ENCODE measurements at places on chromosomes 7 and 10.

DNA sequence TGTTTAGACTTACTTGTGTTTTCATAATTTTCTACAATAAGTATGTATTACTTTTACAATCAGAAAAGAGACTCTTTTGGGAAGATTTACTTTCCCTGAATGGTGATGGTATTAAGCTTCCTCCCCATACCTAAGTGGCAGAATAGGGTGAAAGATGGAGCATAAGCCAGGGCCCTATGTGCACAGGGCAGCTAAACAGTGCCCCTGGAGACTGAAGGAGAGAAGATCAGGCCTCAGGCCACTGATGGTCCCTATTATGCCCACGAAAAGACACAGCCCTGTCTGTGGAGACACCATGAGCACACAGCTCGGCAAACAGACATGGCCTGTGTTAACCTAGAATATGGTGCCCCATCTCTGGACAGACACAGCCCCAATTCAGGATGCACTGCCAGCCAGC is 139.4 kb downstream of the OAT start:
- ATAC-seq, result no peak

DNA sequence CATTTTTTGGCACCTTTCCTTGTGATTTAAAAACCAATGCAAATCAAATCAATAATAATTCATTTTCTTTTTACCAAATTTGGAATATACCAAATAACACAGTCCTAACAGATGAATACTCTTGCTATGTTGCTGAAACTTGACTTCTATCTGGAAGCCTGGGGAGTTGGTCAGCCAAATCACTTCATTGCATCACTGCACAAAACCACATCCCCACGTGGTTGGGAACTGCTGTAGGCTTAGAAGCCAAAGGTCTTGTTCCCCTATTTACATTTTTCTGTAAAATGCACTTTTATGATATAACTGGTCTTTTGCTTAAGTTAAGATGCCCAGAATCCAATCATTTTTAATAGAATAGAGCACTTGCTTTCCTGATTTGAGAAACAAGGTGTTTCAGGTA is 15.2 kb downstream of the GPR85 start:
- ATAC-seq, result no peak

- peak; percentile 70 for ATAC-seq
Observed at GRCh38 chr7:67462781-67463191, 466.2 kb downstream of the TYW1 start.

DNA sequence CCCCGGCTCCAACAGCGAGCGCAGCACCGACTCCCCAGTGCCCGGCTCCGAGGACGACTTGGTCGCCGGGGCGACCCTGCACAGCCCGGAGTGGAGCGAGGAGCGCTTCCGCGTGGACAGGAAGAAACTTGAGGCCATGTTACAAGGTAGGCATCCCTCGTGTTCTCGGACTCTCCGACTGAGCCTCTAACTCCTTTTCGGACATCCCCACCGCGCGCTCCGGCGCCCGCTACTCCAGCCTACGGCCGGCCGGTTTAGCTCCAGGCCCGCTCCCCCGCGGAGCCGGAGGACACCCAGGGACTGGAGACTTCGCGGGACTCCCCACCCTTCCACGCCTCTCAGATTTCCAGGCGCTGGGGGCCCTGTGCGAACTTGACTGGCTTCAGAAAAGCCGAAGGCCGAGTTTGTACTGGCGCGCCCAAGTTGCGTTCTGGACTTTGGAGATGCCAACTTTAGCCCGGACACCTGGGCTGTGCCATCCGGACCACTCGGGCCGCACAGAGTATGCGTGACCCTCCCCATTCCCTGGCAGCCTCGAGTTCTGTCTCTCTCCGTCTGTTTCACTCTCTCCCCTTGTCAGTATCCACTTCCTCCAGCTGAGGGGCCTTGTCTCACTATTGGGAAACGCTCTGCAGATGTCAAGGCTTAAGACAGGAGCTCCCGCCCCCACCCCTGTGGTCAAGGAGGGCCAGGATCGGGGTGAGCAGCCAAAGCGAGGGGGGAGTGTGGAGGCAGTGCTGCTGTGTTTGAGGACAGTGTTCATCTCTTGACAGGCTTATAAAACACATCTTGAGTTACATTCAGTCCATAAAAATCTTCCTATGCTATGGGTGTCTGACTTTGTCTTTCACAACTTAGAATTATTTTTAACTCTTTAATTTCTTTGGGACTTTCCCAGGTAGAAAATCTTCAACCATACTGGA is 777 bp downstream of the BICC1 start:
- peak; percentile 74 for ATAC-seq

DNA sequence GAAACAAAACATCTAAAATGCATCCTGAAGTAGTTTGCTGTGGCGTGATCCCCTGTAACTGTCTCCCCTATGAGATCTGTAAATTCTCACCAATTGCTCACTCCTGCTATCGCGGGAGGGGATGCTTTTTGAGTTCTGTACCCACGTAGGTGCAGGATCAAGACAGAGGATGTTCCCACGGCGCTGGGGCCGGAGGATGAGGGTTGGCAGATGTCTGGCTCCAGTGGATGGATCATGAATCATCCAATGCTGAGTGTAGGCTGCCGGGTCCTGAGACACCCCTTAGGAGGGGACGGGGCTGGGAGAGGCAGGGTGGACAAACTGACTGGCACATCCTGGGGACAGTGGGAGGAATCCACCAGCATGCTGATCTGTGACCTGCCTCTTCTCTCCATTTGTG is 224.4 kb downstream of the USP6NL start:
- no peak for ATAC-seq

GRCh38 chr10:33136271-33136670 is 178.2 kb upstream of the ITGB1 start:
- ATAC-seq, result no peak

DNA sequence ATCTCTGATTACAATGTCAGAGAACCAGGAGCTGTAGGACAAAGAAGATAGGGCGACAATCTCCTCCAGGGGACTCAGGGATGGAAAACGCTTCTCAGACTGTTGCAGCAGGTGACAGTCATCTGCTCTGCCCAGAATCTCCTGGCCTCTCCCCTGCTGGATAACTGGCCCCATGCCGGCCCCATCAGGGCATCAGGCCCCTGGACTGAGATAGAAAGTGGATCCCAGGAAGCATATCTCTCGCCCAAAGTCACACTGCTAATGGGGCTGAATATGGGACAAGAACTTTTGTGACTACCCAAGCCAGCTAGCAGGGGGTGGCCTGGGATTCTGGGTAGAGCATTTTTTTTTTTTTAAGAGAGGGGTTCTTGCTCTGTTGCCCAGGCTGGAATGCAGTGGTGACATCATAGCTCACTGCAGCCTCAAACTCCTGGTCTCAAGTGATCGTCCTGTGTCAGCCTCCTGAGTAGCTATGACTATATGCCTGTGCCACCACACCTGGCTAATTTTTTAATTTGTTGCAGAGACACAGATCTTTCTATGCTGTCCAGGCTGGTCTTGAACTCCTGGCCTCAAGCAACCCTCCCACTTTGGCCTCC is 20.5 kb upstream of the MLXIPL start:
- ATAC-seq, result no peak

DNA sequence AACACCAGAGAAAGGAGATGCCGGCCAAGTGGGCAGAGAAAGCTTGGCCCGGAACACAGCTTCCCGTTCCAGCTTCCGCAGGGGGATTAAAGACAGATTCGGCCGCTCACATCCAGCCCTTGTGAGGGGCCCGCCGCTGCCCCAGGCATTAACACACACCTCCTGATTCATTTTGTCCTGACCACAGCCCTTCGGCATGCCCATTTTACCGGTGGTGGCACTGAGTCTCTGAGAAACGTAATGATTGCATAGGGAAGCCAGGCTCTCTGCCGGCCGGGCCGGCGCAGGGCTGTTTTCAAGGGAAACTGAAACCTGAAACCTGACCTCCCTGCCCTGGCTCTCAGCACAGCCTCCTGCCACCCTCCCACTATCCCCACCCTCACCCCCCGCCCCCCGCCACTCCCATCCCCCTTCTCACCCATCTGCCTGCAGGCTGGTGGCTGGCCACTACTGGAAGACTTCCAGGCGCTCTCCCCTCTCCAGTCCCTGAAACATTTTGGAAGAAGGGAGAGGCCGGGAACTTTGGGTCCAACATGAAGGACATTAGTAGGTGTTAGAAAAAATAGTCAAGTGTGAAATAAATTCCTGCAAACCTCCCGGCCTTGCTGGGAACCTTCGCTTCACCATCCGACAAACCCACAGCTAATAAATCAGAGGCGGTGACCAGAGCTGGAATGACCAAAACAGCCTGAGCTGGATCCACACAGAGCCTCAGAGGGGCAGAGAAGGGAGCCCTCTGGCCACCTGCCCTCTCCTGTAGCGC is 83.5 kb upstream of the CUX1 start:
- ATAC-seq, result peak; percentile 49

DNA sequence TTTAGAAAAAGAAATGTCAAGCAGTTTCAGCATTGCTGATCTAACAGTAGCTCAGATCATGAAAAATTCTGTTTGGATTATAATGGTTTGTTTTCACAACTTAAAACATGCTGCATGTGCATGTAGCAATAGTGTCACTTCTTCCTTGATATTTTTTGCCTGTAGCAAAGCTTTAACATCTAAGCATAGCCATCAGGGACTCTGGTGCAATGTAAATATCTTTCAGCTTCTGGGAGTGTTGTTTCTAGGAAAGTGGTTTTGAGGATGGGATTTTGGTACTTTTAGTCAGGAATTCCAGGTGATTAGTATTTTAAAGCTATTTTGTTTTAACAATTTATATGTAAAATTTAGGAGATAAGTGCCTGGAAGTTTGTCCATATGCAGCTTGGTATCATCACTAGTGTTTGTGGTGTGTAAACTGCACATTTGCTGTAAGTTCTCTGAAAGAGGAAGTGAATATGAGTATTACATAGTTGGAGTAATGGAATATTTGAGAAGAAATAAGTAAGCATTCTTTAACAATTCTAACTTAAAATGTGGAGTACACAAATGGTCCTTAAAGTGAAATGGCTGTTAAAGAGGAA is 1.9 kb downstream of the RSBN1L start:
- no peak for ATAC-seq

DNA sequence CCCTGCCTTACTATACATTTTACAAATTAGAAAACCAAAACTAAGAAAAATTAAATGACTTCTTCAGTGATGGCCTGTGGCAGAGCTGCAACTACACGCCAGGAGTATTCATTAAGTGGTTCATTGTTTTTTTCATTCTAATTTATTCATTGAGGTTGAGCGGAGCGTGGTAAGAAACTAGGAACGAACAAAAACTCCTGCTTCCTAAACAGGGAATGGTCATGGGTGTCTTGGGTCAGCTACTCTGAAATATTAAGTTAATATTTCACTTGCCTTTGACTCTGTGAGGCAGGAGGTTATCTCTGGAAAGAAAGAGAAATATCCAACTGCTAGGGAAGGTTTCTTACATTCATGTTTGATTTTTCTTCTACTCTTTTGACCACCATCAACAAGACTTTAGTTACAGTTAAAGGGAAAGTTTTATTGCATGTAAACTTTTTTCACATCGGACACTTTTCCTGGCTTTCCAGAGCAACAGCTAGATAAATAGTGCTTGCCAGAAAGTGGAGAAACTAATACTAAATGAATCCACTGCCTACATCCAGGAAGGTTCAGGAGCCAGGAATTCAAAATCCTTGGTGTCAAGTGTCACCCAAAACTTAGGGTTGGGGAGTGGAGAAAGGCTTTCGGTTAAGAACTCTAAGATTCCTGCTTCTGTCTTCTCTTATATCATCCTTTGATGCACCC is 896 bp upstream of the GNG11 start:
- ATAC-seq, result peak; percentile 9

DNA sequence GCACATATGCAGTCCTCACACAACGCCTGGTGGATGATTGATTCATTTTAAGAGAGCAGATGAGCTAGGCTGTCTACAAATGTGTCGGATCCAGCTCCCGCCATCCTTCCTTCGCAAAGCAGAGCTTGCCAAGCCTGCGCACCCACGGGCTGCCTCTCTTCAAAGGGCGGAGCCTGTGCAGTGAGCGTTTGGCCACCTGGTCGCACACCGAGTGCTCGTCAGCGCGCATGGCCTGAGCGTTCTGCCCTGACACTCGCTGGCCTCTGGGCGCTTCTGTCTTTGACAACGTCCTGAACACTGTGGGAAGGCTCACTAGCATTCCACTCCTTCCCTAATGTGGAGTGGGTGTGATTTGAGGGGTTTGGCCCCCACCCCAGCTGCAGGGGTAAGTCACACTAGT is 47.1 kb upstream of the TMEM72 start:
- ATAC-seq, result no peak

GRCh38 chr7:28088032-28088431 is 92.6 kb downstream of the JAZF1 start:
- no peak for ATAC-seq

DNA sequence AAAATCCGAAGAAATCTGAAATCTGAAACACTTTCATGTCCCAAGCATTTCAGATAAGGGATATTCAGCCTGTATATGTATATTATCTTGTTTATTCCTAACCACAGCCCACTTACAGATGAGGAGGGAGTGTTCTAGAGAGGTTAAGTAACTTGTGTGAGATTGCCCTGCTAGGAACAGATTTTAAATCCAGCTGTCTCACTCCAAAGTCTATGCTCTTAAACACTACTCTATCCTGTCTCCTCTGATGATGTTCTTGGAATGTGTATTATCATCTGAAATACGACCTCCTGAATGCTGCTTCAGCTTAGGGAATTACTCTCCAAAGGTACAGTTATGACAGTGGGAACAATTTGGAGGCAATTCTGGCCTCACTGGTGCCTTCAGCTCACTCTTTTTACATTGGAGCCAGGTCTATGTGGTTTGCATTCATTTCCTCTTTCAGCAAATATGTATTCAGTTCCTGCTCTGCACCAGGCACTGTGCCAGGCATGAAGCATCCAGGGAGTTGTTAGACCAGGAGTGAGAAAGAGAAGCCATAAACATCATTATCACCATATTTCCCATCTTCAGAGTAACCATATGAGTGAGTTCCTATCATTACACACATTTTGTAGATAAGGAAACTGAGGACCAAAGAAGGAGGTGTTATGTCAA is 70.2 kb downstream of the NOC3L start:
- ATAC-seq, result peak; percentile 90
